ENCODE measurements at places on chromosomes 2 and 18.

DNA sequence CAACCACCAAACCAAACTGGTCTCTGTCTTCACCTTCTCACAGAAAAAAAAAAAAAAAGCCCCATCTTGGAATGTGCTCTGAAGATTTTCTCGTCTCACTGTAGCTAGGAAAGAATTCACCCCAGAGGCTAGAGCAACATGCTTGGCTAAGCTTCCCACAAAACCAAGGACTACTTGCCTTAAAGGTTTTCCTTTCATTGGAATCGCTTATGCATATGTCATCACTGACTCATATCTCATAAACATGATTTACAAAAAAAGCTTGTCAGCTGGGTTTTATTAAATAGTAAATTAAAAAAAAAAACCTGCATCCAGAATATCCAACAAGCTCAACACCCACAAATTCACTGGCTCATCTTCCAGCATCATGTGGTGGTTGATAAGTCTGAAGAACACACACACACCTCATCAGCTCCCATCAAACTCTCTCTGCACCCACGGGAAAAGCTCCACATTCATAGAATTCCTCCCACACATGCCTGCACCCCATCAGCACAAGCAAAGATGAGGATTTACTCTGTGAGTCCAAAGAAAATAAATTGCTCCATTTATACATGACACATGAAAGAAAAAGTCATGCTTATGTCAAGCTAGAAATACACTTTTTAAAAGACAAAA is 182.0 kb upstream of the TRIB2 start:
- no peak for DNase-seq

- no peak for DNase-seq
These were observed 1615.2 kb upstream of the ACVR2A start for GRCh38 chr2:146229508-146230155.

GRCh38 chr2:229780856-229781773 is 66.8 kb upstream of the DNER start:
- no peak for DNase-seq

DNA sequence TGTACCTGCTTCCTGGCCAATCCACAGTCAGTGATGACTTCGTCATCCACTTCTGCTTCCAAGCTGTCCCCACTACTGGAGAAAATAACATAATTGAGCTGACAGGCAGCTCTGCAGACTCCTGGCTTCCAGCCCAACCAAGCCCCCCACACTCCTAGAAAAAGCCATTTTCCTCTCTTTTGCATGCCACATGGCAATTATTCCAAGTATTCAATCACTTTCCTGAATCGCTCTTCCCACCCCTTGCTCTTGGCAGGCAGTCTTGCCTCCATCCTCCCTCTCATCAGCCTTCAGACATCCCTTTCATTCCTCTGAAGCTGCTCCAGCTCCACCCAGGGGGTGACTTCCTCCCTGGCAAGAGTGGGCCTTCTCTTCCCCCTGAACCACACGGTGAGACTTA is 14.3 kb upstream of the ST8SIA5 start:
- DNase-seq: no peak

GRCh38 chr2:232937278-232937906 is 67.3 kb downstream of the SNORC start:
- no peak for DNase-seq

DNA sequence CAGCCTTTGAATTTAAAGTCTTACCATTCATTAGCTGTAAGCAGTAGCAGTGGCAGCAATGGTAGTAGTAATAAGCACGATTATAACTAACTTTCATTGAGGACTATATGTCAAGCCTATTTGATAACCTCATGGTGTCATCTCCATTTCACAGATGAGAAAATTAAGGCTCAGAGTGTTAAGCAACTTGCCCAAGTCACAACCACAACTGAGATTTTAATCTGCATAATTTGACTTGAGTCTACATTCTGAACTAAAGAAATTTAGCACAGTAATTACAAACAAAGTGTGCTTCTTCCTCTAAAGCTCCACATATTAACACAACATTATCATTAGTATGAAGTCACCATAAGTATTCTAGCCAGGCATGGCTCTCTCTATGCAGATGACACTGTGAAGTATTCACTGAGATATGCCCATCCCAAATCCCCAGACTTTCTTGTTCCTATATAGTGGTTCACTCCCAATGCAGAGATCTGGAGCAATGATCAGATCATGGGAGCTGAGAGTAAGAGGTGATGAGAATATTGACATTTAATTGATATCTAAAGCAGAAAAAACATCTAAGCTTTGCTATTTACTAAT is 120.2 kb downstream of the ATAD2B start:
- no peak for DNase-seq

DNA sequence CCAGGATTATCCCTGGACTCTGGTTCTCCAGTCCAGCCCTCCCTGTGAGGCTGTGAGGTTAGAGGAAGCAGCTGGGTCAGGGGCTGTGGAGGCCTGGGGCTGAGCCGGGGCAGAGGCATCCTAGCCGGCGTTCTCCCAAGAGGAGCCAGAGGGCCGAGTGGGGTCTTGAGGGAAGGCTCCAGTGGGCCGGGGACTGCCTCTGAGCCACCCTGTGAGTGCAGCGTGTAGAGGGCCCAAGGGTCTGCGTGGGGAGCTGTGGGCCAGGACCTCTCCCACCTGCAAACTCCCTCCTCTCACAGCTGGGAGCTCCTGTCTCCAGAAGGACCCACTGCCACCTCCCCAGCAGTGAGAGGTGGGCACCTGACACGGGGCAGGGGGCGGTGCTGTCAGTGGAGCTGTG is 41.0 kb downstream of the GLI2 start:
- DNase-seq: no peak

DNA sequence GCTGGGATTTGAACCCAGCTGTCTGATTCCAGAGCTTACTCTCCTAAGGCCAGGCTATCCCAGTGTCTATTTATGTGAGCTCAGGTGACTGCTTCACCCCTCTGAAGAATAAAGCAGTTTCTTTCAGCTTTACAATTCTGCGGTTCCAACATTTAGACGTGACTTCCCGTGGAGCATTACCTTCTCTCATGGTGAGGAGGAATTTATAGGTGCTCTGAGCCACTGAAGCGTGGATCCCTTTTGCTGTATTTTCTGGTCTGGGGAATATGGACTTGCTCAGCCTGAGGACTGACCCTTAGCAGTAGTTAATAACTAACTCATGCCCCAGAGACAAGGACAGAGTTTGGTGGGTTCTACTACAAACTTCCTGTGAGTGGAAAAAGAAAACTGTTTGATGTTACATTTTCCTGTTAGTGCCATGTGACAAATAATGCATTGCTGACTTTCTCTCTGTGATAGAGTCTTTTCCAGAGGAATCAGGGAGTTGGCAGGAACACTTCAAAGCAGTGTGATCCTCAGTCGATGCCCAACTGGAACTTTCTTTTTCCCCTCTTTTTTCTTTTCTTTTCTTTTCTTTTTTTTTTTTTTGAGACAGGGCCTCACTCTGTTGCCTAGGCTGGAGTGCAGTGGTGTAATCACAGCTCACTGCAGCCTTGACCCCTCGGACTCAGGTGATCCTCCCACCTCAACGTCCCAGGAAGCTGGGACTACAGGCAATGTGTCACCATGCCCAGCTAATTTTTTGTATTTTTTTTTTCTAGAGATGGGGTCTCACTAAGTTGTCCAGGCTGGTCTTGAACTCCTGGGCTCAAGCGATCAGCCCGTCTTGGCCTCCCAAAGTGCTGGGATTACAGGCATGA is 21.9 kb downstream of the CASP10 start:
- no peak for DNase-seq

GRCh38 chr18:41042866-41043265 is 912.2 kb upstream of the PIK3C3 start:
- no peak for DNase-seq

DNA sequence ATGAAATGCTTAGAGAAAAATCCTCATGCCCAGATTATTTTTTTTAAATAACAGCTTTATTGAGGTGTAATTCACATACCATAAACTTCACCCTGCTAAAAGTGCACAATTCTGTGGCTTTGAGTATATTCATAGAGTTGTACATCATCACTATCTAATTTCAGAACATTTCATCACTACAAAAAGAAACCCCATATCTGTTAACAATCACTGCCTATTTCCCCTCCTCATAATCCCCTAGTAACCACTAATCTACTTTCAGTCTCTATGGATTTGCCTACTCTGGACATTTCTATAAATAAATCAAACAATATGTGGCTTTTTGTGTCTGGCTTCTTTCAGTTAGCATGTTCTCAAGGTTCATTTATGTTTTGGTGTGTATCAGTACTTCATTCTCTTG is 51.4 kb downstream of the OSBPL1A start:
- DNase-seq: no peak

- no peak for DNase-seq
These were observed 188.8 kb upstream of the EPC2 start for GRCh38 chr2:148455791-148456190.

DNA sequence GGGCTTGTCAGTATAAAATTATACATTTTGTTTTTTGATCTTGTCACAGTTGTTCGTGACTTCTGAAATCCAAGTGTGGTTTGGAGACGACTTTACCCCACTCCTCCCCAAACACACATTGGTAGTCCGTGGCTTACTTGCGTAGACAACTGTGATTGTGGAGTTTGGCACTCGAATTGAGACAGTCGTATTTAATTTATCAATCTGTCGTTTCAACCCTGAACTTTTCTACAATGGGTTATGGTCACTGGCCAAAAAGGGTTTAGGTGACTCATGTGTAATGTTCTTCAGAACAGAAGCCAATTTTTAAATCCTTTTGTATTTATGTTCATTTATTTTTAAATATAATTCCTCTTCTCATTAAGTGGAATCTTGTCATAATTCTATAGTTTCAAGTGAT is 129.9 kb downstream of the SPTBN1 start:
- no peak for DNase-seq

DNA sequence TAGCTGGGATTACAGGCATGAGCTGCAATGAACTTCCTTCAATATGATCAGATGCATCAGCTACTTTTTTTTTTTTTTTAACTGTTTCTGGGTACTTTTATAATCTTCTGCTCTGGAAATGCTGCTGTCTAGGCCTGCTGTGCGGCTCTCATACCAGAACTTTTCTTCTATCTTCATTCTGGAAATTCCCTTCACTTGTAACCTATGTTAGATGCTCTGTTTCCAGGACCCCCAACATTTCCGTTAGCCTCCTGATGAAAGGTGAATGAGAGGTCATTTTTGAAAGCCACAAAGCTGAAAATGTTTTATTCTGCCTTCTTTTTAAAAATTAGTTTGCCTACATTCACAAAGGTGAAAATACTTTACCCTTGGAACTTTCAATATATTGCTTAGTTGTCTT is 8.6 kb downstream of the AGFG1 start:
- no peak for DNase-seq

DNA sequence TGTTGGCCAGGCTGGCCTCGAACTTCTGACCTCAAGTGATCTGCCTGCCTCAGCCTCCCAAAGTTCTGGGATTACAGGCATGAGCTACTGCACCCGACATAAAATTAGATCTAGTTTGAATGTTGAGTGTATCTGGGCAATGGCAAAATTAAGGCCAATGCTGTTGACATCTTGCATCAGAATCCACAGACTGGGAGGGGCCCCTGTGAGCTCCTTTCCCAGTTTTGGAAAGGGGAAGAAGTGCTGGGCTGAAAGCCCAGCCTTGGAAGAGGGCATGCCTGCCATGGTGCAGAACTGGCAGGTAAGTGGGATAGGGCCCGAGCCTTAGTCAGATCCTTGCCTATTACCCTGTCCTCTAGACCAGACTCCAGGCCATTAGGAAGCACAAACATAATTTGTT is 4.5 kb upstream of the MYOM1 start:
- DNase-seq: no peak

DNA sequence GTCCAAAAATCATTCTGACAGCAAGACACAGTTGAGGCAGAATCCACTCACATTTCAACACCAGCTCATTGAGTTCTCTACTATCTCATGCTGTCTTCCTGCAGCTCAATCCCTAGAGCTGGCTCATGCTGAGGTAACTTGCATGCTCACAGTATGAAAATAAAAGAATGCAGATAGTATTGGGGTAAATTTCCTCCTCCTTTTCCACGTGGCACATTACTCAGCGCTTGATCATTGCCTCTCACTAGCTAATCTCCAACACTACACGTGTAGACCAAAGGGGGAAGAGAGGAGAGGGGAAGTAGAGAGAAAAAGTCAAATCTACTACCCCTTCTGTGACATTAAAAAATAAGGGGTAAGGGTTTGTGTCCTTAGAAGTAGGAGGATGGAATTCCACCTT is 300.6 kb downstream of the AFF3 start:
- no peak for DNase-seq

DNA sequence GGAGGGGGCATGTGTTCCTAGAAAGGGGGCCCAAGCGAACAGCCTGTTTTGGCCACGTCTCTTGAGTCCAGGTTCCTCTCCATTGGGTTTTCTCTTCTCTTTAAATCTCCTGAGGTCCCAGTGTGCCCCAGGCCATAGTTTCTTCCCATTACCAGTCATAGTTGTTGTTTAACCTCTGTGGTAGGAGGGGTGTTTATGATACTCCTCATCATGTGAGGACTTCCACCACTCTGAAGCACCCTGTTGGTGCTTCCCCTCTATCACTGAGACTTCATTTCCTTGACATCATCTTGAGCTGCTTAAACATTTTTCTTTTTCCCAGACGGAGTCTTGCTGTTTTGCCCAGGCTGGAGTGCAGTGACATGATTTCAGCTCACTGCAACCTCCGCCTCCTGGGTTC is 45.9 kb downstream of the WIPF1 start:
- DNase-seq: no peak

DNA sequence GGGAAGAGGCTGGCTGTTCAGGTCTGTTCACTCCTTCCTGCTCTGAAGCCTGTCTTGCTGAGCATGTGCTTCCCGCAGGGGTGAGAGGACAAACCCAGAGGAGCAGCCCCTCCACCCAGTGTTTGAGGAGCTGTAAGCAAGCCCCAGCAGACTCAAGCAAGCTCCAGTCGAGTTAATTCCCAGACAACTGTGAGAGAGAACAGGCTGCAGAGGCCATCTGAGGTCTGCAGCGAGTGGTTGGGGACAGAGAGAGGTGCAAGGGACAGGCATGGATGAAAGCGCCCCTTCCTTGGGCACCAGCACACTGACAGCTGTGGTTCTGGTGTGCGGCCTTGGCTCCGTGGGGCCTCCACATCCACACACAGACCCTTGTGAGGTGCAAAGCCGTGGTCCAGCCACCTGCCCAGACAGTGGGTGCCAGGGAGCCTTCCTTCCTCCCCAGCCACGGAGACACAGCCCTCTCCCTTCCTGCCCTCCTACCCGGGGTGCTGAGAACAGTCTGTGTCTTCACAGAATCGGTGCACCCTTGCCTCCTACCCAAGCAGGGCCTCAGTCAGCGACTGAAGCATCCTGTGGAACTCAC is 36.2 kb downstream of the MAL start:
- no peak for DNase-seq

GRCh38 chr2:217897091-217897715 is 105.6 kb downstream of the TNS1 start:
- no peak for DNase-seq

DNA sequence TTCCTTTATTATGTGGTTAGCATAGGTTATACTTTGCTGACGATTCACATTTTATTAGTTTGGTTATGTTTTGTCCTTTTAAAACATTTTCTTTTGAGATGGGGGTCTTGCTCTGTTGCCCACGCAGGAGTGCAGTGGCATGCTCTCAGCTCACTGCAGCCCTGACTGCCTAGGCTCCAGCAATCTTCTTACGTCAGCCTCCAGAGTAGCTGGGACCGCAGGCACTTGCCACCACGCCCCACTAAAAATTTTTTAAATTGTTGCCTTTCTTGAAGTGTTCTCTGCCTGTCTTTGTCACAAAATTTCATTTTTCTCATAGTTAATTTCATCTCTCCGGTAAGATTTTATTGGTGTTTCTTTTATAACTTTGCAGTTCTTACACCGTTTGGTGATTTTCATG is 18.9 kb downstream of the HRH4 start:
- no peak for DNase-seq

GRCh38 chr2:159187106-159187505 is 99.4 kb downstream of the WDSUB1 start:
- no peak for DNase-seq

- no peak for DNase-seq
These were observed 150.4 kb downstream of the PTH2R start for GRCh38 chr2:208556983-208557484.
